ENCODE measurements at places on chromosomes 16 and 17.

DNA sequence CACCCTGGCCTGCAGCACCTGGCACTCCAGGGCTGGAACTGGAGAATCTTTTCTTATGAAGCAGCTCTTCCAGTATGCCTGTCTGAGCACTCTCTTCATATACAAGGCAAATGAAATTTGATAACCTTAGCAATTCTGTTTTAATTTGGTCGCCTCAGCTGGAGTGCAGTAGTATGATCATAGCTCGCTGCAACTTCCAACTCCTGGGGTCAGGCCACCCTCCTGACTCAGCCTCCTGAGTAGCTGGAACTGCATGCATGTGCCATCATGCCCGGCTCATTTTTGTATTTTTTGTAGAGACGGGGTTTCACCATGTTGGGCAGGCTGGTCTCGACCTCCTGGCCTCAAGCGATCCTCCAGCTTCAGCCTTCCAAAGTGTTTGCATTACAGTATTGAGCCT, 140.8 kb upstream of the CHMP6 start:
- DNase-seq: no peak

- DNase-seq: no peak
Observed at GRCh38 chr16:56558024-56558747, 6.7 kb upstream of the MT4 start.

DNA sequence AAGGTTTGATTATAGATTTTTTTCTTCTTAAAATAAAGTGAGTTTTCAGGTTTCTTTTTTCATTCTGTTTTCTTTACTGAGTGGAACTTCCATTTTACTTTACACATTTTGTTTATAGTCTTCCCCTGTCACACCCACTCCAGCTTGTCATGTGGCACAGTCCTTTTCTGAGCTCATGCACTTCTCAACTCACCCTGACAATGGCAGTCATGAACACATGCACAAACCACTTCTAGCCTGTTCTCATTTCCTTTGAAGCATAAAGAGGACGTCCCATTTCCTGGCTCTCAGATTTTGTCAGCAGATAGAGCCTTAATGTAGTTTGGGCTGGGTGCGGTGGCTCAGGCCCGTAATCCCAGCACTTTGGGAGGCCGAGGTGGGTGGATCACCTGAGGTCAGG, 168.0 kb downstream of the AHSP start:
- peak; percentile 59 for DNase-seq

- DNase-seq: no peak
Observed at GRCh38 chr17:64134216-64134970, 4.4 kb upstream of the ERN1 start.

GRCh38 chr16:47499080-47499699, 38.1 kb downstream of the PHKB start:
- no peak for DNase-seq

- DNase-seq: no peak
Observed at GRCh38 chr16:8062677-8063076, 527.6 kb downstream of the TMEM114 start.

DNA sequence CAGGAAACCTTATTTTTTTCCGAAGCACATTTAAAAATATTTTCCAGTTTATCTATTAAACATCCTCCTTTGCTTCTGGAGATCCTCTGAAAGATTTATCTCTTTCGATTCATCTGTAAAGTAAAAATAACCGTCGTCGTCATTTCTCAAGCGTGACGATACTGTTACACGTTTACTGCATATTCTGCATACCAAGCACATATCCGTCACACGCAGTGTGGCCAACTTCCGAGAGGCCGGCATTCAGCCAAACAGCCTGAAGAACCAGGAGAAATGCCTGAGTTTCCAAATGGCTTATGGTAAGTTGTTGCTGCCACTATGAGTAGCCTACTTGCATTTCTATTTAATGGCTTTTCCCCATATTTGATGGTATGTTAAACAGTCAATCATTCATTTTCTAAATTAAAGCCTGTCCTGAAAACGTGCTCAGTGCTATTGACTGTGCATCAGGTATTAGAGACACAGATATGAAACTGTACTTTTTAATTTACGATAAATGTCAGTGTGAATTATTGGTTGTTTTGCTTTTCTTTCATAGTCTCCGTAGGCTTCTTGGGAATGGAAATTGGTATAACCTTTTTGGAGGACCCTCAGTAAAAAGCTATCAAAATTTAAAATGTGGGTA, 275.7 kb downstream of the WWOX start:
- no peak for DNase-seq

- peak; percentile 76 for DNase-seq
Observed at GRCh38 chr17:40191237-40192208, 14.3 kb downstream of the RAPGEFL1 start.

DNA sequence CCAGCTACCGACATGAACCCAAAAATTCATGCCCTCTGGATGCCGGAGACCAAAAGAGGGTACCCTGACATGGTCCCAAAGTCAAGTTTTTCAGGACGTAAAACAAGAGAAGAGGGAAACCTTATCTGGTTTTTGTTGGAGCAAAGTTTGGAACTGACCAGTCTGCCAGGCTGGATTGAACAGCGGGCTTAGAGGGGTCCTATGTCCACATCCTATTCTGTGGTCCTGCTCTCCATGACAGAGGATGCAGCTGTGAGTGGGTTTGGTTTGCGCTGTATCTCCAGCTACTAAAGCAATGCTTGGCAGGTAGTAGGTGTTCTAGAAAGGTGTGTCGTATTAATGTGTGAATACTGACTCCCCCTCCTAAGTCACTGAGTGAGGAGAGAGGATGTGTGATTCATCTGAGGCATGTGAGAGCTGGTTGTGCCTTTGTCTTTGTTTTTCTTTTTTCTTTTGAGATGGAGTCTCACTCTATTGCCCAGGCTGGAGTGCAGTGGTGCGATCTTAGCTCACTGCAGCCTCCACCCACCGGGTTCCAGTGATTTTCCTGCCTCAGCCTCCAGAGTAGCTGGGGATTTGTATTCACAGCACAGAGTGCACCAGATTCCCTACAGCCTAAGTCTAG, 31.0 kb downstream of the PMM2 start:
- no peak for DNase-seq

Data from GM12865 (cell line).